ENCODE measurements at places on chromosomes 2 and 18.

GRCh38 chr2:120749506-120750431, 14.1 kb downstream of the GLI2 start:
- no peaks in the 10 kb centered on the region for H3K27me3 ChIP-seq
- peak overlapping the region; percentile 62 for H3K27ac ChIP-seq
- H3K4me1 ChIP-seq = peaks cover 28% of the 10 kb centered on the region
- no peaks in the 10 kb centered on the region for H3K36me3 ChIP-seq
- DNase-seq = peak; percentile 40

- no peaks in the 10 kb centered on the region for H3K27me3 ChIP-seq
- peak; percentile 38 for DNase-seq
- peaks cover 75% of the 10 kb centered on the region for H3K36me3 ChIP-seq
- H3K4me1 ChIP-seq = no peaks in the 10 kb centered on the region
- no peak overlapping the region for H3K4me3 ChIP-seq
- H3K27ac ChIP-seq = no peak overlapping the region
Measured at GRCh38 chr2:151459358-151459757, 49.7 kb downstream of the RIF1 start.

DNA sequence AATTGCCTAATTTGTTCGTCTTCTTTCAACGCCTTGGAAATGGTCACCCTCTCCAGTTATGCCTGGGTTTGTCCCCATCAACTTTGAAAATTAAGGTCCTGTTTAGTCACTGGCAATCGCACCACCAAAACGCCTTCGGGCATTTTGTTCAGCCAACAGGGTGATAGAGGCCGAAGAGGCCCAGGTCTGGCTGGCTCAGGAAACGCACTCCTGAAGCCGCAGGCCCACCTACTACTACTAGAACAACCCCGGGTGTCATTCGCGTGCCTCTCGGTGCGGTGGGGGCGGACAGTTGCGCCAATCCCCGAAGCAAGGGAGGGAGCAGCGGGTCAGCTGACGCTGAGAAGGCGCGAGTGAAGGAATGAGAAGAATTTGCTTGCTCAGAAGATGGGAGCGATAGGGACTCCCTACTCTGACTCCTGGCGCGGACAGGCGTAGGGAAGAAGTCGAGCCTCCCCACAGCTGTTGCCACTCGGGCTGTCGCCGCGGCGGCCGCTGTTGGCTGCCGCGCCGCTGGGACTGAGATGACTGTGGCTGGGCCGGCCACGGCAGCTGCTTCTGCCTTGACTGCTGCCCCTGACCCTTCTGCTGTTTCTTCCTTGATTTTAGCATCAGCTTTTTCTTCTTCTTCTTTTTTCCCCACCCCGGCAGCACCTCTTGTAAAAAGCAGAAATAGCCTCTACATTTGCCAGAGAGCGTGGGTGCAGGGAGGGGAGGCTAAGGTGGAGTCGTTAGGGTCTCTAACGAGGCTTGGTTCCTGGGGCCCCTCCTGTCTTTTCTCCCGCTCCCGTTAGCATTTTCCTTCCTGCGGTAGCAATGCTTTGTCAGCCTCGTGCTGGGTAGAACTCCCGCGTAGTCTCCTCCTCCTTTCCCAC, 387.6 kb downstream of the FIGN start:
- no peaks in the 10 kb centered on the region for H3K4me1 ChIP-seq
- H3K36me3 ChIP-seq = no peaks in the 10 kb centered on the region
- H3K27ac ChIP-seq = no peak overlapping the region
- H3K4me3 ChIP-seq = no peak overlapping the region

DNA sequence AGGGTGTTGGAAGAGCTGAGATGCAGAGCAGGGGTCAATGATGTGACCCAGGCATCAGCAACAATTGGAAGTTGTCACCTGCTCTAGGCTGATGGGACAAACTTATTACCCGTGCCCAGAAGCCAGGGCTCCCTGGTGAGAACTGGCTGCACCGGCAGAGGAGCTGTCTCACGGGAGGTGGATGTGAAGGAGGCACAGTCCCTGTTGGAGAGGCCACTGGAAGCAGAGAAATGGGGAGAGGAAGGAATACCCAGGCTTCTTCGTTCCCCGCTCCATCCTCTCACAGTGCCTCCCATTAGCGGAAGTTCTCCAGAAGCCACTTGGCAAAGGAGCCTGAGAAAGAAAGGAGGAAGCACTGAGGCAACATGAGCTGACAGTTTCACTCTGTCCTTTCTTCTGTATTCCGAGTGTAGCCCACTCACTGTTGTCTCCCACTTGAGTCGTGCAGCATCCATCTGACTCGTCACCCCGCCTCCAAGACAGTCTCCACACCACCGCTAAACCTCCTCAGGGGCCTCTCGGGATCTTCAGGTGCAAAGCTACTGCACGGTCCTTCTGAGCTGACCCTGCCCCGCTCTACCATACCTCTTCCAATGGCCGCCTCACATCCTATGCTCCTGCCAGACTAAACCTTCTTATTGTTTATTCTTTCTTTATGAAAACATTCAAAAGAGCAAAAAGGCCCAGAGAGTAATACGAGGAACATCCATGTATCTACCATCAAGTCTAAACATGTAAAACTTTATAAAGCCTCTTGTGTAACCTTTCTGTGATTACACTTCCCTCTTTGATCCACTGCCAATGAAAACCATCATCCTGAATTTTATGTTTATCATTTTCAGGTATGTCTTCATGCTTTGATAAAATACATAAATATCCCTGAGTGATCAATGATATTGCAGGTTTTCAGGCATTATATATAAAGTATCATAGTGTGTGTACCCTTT, 19.1 kb upstream of the AFTPH start:
- H3K36me3 ChIP-seq = no peaks in the 10 kb centered on the region
- no peaks in the 10 kb centered on the region for H3K4me1 ChIP-seq
- H3K4me3 ChIP-seq = no peak overlapping the region

DNA sequence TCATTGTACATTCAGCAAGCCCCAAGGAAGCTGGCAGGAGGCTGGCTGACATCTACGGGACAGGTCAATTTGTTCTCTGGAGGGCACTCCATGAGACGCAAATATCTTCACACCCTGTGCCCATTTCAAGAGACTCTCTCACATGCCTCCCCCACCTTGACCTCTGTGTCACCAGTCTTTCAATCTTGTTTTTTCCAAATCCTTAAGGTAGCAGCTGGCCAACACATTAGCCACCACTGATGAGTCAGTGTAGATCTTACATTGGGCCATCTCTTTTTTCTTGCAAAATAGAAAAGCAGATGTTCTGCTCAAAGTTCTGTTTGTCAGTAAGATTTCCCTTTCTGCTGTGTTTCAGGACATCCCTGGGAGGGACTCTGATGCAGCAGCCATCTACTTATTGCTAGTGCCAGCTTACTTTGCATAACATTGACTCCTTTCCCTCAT, 1.7 kb upstream of the DPP4 start:
- peak overlapping the region; percentile 65 for H3K27ac ChIP-seq
- peak; percentile 87 for DNase-seq
- H3K27me3 ChIP-seq = no peaks in the 10 kb centered on the region
- H3K4me3 ChIP-seq = no peak overlapping the region
- H3K36me3 ChIP-seq = no peaks in the 10 kb centered on the region

DNA sequence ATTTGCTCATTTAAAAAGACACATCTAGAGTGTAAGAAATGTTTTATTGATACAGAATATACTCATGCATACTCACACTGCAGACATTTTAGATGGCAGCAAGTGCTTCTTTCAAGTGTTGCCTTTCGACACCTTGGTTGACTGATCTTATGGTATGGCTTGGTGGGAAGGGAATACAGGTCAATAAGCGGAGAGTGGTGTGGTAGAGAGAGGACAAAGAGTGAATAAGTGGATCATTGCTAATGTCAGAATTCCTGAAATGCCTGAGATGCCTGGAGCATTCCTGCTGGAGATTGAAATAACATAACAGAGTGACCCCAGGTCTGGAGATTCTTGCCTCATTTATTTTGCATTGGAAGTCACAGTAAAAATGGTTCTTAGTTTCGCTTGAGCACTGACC, 76.7 kb downstream of the RND3 start:
- H3K27ac ChIP-seq = no peak overlapping the region
- no peaks in the 10 kb centered on the region for H3K27me3 ChIP-seq
- no peaks in the 10 kb centered on the region for H3K36me3 ChIP-seq
- DNase-seq = peak; percentile 14

DNA sequence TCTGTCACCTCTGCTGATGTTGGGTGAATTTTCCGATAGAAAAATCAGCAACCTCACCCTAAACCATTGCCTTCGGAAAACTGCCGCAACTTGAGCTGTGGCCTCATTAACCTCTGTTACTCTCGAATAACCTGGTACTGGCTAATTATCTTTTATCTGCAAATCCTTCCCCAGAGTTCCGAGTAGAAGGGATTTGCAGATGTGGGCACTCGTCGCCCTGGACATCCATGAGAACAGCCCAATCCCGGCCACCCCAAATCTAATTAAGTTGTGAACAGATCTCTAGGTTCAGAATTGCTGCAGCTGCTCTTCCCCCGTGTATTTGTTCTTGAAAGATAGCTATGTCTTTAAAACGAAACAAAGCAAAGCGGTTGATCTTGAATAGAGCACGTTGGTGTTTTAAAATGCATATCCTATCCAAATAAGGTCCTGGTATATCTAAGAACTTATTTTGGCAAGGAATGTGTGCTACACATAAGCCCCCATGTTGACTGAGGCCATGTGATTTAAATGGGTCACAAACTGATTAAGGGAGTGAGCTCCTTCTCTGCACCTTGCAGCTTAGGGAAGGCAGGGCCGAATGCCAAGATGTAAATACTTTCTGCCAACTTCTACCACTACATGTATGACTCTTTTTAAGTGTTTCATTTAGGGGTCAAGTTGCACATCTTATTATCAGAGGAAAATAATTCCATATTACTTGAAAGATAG, 88.2 kb downstream of the MTCL1 start:
- H3K36me3 ChIP-seq = peaks cover 23% of the 10 kb centered on the region
- H3K4me3 ChIP-seq = no peak overlapping the region

GRCh38 chr2:460861-461260, 173.0 kb upstream of the ALKAL2 start:
- no peak overlapping the region for H3K27ac ChIP-seq
- no peak for DNase-seq
- no peaks in the 10 kb centered on the region for H3K36me3 ChIP-seq
- H3K27me3 ChIP-seq = no peaks in the 10 kb centered on the region
- H3K4me3 ChIP-seq = no peak overlapping the region

GRCh38 chr2:3130889-3131635, 246.6 kb downstream of the EIPR1 start:
- H3K36me3 ChIP-seq = no peaks in the 10 kb centered on the region
- no peaks in the 10 kb centered on the region for H3K4me1 ChIP-seq
- H3K27me3 ChIP-seq = no peaks in the 10 kb centered on the region
- no peak for DNase-seq

DNA sequence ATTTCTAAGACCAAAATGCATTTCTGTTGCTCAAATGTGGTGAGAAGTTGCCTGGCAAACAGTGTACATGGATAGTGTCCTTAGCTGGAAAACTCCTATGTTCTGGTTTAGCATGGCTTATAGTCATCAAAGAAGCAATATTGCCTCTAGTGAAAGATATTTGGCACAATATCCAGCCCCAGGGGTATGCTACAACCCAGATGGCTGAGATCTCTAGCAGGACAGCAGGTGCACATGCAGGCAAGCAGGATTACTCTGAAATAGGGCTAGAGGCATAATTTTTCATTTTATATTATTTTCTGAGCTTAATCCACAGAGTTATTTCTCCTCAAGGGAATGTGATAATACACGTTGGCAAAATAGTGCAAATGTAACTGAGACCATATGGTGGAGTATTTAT, 34.0 kb downstream of the CCDC195 start:
- no peak overlapping the region for H3K27ac ChIP-seq
- no peak for DNase-seq
- H3K36me3 ChIP-seq = no peaks in the 10 kb centered on the region
- H3K27me3 ChIP-seq = no peaks in the 10 kb centered on the region
- peaks cover 19% of the 10 kb centered on the region for H3K4me1 ChIP-seq

GRCh38 chr2:71465356-71465755, 12.0 kb downstream of the DYSF start:
- H3K4me3 ChIP-seq = no peak overlapping the region
- no peaks in the 10 kb centered on the region for H3K4me1 ChIP-seq
- H3K27me3 ChIP-seq = peaks cover 59% of the 10 kb centered on the region
- no peaks in the 10 kb centered on the region for H3K36me3 ChIP-seq
- no peak for DNase-seq

GRCh38 chr2:119292226-119292625, 68.6 kb downstream of the STEAP3 start:
- no peaks in the 10 kb centered on the region for H3K27me3 ChIP-seq
- H3K4me3 ChIP-seq = no peak overlapping the region
- no peak overlapping the region for H3K27ac ChIP-seq
- no peaks in the 10 kb centered on the region for H3K36me3 ChIP-seq
- no peak for DNase-seq

GRCh38 chr2:164717000-164717803, 95.9 kb upstream of the GRB14 start:
- peaks cover 22% of the 10 kb centered on the region for H3K4me1 ChIP-seq
- no peaks in the 10 kb centered on the region for H3K36me3 ChIP-seq
- no peak overlapping the region for H3K27ac ChIP-seq

DNA sequence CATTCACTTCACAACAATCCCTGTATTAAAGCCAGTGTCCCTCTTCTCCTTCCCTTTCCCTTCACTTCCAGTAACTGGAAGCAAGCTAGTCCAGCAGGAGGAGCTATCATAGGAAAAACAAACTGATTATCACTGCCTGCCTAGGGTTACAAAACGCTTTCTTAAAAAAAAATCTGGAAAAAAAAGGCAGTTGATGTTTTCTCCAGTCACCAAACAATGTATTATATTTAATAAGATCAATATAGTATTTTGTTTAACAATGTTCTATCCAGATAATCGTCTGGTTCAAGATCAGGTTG, 78.8 kb upstream of the ITGB6 start:
- peak; percentile 74 for DNase-seq
- H3K27ac ChIP-seq = peak overlapping the region; percentile 71
- peaks cover 36% of the 10 kb centered on the region for H3K4me1 ChIP-seq
- no peak overlapping the region for H3K4me3 ChIP-seq
- H3K27me3 ChIP-seq = no peaks in the 10 kb centered on the region

GRCh38 chr2:118668431-118669424, 178.7 kb downstream of the EN1 start:
- H3K27ac ChIP-seq = peak overlapping the region; percentile 100
- H3K36me3 ChIP-seq = no peaks in the 10 kb centered on the region
- peak; percentile 98 for DNase-seq
- peak overlapping the region; percentile 60 for H3K4me3 ChIP-seq
- H3K4me1 ChIP-seq = peaks cover 56% of the 10 kb centered on the region
- no peaks in the 10 kb centered on the region for H3K27me3 ChIP-seq

- H3K4me1 ChIP-seq = peaks cover 37% of the 10 kb centered on the region
- H3K4me3 ChIP-seq = peak overlapping the region; percentile 83
- H3K27ac ChIP-seq = peak overlapping the region; percentile 98
- H3K27me3 ChIP-seq = no peaks in the 10 kb centered on the region
- H3K36me3 ChIP-seq = 0 out of 2 replicates have a peak, but pooled peaks cover 1% of the 10 kb centered on the region
Measured at GRCh38 chr18:9140381-9140780, 3.8 kb downstream of the ANKRD12 start.

- no peaks in the 10 kb centered on the region for H3K36me3 ChIP-seq
- no peak overlapping the region for H3K4me3 ChIP-seq
- no peak for DNase-seq
- H3K27me3 ChIP-seq = no peaks in the 10 kb centered on the region
Measured at GRCh38 chr2:156680266-156680665, 244.1 kb downstream of the GPD2 start.

DNA sequence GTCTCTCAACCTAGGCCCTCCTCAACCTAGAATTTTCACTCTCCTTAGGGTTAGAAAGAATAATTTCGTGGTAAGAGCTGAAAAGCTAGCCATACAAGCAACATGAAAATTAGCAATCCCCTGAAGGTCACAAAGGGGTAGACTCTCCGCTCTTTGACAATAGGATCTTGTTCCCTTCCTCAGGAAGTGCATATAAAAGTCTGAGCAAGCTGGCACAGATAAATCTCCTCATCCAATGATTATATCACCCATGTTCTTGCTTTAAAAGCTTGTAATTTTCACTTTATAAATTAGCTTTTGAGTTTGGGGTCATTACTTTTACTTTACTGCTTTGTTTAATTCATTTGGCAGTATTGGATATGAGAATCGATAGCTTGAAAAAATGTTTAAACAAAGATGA, 852.3 kb upstream of the CRIM1 start:
- H3K36me3 ChIP-seq = no peaks in the 10 kb centered on the region
- DNase-seq = no peak

Measured in GM23248 (cell line).